ENCODE measurements at places on chromosomes 3 and 15.

GRCh38 chr15:90031231-90031791 lies 30.2 kb downstream of the ZNF710 start:
- no peak for DNase-seq

DNA sequence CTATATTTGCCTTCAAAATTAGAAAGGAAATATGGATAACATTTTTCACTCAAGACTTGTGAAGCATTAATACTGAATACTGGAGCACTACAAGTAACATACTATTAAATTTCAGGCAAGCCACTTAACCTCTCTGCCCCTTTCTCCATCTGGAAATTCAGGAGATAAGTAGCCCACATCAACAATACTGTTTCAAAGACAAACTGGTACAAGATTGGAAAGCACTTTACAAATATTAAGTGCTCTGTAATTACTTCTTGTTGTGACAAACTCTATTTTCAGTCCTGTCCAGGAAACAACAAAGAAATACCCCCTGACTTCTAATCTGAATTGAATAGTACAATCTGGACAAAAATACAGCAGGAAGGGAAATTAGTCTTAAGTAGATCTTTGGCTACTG lies 49.3 kb downstream of the TMEM212 start:
- no peak for DNase-seq

DNA sequence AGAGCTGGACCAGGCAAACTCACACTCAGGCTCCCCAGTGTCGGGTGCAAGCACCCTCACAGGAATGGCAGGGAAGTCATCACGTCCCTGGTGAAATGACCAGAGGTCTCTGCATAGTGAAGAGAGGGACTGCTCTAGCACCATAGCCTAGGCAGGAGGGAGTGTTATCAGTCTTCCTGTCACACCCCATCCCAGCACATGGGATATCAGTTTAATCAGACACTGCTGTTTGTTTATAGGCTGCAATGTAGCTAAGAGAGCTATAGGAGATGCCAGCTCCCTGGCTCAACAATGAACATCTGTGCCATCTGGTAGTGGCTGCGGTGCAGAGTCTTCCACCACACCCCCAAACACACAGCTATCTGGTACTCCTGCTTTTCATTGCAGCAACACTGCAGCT lies 776.6 kb downstream of the ZNF385D start:
- DNase-seq, result no peak

DNA sequence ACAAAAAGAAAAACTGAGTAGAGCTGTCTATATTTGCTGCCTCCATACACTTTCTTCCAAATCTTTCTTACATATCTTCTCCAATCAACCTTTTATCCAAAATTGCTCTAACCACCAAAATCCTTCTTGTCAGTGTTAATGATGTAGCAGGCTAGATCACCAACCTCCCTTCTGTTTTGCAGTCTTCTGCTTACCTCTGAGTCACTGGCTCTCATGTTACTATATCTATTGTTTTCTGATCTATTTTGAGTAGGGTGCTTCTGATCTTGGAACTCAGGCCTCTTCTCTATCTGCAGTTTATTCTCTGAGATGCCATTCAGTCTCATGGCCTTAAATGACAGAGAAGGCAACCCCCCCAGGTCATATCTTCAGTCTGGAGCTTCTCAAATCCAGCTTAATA lies 26.3 kb upstream of the AADAC start:
- no peak for DNase-seq

DNA sequence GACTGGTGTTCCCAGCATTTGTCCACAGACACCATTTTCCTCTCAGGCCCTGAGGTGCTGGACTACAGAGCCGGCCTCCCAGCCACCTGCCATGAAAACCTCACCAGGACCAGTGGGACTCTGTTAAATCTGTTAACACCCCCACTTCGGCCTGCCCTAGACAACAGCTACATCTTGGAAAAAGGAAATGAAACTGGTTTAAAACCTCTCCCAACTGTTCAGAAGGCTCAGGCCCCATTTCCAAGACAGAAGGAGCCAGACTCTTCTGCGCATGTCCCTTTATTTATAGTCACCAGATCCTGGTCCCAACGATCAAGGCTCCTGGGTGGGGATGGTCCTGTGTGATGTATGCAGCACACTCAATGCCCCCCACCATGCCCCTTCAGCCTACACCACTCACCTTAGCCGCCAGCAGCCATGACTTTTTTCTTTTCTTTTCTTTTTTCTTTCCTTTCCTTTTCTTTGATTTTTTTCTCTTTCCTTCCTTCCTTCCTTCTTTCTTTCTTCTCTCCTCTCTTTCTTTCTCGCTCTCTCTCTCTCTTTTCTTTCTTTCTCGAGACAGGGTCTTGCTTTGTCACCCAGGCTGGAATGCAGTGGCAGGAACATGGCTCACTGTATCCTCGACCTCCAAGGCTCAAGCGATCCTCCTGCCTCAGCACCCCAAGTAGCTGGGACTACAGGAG lies 25.5 kb upstream of the FLNB start:
- no peak for DNase-seq

DNA sequence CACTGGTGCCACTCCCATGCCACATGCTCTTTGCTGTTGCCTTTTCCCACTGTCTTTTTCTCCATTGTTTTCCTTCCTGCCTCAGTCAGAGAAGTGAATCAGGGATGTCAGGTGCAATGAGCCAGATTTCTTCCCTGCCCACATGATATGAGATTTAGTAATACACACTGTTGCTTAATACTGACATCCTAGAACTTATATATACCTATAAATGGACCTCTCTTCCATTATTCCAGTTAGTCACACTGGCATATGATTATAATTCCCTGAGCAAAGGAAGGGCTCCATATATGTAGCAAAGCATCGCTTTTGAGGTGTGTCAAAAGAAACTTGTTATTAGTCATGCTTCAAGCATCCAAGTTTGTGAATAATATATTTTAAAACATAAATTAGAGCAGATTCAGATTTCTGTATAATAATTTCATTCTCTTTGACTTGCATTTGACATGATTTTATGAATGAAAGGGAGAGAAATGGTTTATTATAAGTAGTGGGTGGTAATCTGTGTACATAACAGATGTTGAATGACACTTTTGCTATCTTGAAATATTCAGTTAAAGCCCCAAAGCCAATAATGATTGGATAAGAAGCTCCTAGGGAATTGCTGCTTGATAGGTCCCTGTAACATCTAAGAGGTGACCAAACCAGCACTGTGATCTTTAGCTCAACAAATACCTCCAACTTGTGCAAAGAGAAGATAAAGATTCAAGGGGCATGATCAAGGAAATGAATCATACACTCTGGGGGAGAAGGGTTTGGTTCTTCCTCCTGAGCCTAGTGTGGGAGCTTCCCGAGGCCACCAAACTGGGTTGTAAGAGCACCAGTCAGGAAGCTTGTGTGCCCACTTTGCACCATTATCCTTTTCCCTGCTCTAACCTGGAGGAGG lies 48.6 kb downstream of the CHST2 start:
- DNase-seq, result no peak
